ENCODE measurements at places on chromosomes 12 and 14.

GRCh38 chr14:32991691-32992090, 53.0 kb downstream of the NPAS3 start:
- DNase-seq, result no peak

DNA sequence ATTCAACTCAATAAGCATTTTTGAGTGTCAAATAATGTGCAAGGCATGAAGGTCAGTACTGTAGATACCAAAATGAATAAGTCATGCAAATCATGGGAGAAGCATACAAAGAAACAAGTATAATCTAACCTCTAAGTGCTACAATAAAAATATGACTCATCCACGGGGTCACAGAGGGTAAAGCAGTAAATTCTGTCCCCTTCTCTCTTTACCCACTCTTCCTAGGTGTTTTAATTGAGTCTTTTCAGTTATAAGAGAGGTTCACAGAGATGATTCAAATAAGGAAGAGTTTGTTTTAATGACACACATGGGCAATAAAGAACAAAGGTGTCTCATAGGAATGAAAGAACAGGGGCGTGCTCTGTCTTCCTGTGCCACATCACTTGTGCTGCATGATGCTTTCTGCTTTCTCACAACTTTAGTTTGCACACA, 71.5 kb upstream of the DAAM1 start:
- peak; percentile 90 for DNase-seq

DNA sequence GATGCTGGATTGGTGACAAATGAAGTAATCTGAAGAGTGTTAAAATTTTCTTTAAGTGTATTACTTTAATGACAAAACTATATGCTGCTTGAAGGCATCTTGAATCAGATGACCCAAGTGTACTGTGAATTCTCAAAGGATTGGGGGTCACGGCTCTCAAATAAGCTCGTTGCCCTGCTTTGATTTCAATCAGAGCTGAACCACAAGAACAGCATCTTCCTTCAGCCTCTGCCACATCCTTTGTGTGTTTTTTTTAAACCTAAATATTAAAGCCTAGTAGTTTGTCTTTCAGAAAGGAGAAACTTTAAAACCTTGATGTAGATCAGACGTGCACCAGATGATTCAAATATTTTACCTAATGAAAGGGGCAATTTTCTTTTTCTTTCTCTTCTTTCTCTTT, 11.7 kb downstream of the ELK3 start:
- no peak for DNase-seq

- peak; percentile 100 for DNase-seq
Measured at GRCh38 chr12:112012775-112013600, at the start of the genes ERP29 and TMEM116. Gene ERP29, plus strand, starts transcription at chr12:112013426. Its CDS starts 40 bp downstream, at chr12:112013466. Gene TMEM116, minus strand, starts transcription at chr12:112013165. Its CDS starts 7,895 bp downstream, at chr12:112005270.

- peak; percentile 47 for DNase-seq
Measured at GRCh38 chr14:100424504-100425428, 101.6 kb downstream of the SLC25A47 start.

- peak; percentile 42 for DNase-seq
Measured at GRCh38 chr14:59484639-59485175, 390 bp downstream of the JKAMP start.

GRCh38 chr12:18907127-18907526, 169.2 kb downstream of the CAPZA3 start:
- no peak for DNase-seq

DNA sequence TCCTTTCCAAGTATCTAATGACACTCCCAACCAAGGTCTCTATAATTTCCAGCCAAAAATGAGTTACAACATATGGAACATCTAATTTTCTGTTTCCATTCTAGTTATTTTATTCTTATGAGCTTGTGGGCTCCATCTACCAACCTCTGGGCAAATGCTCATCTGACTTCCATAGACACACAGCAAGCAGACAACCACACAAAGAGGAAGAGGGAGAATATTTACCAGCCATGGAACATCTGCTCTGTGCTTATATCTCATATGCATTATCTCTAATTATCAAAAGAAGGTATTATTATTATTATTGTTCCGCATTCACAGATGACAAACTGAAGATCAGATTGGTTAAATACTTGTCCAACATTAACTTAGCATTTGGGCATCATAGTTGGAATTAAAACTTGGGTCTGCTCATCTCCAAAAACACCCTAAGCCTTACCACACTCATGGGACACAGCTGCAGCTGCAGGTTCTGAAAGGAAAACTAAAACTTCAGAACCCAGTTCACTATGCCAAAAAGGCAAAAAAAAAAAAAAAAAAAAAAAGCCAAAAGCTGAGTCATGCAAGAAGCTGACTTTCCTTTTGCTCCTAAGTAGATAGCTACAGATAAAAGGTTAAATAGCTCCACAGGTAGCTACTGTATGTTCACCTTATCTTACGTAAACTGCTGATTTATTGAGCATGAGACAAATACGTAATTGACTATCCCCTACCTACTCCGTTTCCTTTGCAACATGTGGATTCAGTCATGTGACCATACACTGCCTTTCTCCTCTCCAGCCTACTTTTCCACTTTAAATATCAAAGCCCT, 23.6 kb upstream of the TCL1B start:
- no peak for DNase-seq

DNA sequence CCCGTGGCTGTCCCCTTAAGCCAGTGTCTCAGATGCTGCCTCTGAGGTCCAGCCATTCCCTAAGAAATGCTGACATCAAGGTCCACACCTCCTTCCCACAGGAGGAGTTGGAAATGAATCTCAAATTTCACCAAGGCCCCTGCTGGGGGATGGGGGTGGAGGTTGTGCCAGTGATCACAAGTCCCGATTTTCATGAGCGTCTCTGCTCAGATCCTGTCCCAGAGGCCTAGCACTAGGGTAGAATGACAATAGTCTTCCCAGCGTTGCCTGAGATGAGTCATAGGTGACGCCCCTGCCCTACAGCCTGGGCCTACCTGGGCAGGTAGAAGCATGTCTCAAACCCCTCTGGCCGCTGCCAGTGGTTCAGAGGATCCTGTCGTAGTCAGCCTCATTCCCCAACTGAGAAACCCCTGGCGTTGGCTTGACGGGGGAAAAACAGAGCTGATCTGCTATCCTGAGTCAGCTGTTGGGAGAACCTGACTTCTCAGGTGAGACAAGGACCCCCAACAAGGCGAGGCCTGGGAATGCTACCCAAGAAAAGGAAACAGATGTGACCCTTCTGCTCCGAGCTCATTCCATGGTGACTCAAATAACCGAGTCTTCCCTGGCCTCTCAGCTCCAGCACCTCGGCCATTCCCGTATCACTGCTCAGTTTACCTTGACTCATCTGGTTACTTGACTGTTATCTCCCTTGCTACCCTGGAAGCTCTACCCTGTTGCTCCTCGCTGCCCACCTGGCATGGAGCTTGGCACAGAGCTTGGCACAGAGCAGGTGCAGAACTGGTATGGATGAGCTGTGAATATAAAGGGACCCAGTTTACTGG, 21.8 kb upstream of the SPPL3 start:
- DNase-seq, result peak; percentile 77

DNA sequence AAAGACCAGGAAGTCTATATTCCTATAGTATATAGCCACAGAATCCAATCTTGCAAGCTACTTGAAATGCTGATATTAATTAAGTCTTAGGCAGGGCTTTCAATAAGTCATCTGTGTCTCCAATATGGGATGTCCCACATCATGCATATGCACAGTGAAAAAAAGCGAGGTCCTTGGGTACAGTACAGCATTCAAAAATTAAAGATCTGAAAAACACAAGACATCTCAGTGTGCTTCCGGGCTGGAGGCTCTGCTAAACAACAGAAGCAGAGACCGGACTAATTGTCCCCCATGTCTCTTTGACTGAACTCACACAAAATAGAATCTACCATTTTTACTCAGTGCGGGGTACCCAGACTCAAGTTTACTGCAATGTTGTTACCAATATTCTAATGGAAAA, 156.0 kb downstream of the DAD1 start:
- DNase-seq, result no peak

GRCh38 chr12:63957496-63957895, 113.0 kb downstream of the SRGAP1 start:
- DNase-seq, result no peak

DNA sequence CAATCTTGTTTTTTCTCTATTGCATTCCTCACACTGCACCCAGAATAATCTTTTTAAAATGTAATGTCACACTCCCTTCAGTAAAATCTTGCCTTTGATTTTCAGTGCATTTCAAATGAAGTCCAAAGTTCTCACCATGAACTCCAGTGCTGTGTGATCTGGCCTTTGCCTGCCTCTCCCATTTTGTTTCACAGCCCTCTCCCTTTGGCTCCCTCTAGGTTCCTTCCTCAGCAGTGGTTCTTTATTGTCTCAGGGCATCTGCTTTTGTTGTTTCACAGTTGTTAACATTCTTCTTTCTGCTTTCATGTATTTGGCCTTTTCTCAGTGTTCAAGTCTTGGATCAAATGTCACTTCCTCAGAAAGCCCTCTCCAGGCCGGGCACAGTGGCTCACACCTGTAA, 84.5 kb upstream of the AMN1 start:
- peak; percentile 33 for DNase-seq

GRCh38 chr14:24605435-24606190, 3.9 kb downstream of the GZMH start:
- peak; percentile 38 for DNase-seq

DNA sequence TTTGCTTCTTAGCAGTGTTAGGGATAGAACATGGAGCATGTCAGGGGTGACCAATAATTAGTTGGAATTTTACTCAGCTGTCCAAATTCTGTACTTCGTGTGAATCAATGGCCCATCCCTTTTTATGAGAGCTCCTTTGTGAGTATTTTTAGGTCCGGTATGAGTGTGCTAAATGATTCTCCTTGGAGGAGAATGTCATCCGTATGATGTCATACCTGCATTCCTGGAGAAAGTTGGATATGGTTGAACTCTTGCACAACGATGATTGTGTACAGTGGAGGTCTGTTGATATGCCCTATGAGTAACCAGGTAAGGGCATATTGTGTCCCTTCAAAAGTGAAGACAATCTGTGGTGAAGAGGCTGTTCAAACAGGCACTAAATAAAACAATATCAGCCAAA, 400.8 kb downstream of the GXYLT1 start:
- DNase-seq, result no peak

GRCh38 chr12:108921946-108922345, 42.1 kb downstream of the DAO start:
- DNase-seq, result no peak

GRCh38 chr12:14156606-14157005, 175.2 kb upstream of the GRIN2B start:
- DNase-seq, result no peak

- DNase-seq, result no peak
Measured at GRCh38 chr14:71524320-71524982, 407.8 kb upstream of the RGS6 start.

DNA sequence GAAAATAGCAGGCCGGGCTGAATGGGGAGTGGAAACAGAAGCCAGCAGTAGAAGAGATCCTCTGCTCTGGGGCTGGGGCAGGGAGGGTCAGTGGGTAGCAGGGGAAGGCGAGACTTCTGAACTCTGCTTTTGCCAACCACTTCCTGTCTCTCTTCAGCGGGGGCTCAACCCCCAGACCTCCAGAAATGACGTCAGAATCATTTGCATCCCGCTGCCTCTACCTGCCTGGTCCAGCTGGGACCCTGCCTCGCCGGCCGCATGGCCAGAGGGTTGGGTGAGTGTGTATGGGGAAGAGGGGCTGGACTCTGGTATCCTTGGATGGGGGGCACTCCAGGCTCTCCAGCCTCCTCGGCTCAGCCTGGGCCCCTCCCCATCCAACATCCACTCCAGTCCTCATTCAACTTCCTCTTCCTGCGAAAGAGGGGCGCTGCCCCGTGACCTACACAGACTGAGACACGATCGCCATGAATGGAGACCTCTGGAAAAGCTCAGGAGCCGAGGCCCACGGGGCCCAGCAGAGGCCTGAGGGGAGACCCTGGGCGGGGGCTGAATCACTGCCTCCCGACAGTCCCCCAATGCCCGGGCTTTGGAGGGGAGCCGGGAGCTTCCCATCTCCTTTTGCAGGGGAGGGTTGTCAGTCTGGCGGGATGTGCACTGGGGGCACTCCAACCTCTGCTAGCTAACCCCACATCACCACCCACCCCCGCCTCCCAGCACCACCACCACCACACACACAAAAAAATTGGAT, 458 bp upstream of the HOXC4 start:
- DNase-seq, result no peak

DNA sequence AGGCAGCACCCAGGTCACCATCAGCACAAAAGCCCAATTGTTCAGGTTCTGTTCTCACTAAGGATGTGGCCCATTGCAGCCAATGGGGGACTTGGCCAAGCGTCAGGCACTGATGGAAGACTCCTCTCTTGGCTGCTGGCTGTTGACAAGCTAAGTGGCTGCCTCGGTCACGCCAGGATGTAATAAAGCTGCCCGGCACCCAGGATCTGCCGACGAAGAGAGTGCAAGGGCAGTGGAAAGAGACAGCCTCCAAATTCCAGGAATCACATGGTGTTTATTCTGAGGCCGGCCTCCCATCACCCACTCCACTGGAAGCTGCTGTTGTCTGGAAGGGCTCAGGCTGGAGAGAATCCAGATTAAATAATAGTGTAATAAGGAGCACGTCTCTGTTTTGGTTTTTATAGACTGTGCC, 451.8 kb upstream of the TBX3 start:
- DNase-seq, result no peak

DNA sequence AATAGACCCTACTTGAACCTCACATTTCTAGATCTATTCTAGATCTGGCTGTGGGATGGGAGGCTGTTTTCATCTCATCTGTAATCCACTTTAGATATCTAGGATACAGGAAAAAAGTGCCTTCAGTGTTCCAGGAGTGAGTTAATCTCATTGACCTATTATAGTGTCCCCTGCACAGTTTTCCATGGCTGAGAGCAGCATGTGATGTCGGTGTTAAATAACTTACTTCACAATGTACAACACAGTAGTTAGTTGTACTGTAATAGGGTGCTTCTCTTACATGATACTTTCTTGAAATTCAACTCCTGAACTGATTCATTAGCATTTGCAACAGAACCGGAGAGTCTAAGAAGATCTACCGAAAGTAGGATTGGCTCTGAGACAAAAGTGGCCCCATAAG, 62.6 kb downstream of the TMEM117 start:
- DNase-seq, result no peak

DNA sequence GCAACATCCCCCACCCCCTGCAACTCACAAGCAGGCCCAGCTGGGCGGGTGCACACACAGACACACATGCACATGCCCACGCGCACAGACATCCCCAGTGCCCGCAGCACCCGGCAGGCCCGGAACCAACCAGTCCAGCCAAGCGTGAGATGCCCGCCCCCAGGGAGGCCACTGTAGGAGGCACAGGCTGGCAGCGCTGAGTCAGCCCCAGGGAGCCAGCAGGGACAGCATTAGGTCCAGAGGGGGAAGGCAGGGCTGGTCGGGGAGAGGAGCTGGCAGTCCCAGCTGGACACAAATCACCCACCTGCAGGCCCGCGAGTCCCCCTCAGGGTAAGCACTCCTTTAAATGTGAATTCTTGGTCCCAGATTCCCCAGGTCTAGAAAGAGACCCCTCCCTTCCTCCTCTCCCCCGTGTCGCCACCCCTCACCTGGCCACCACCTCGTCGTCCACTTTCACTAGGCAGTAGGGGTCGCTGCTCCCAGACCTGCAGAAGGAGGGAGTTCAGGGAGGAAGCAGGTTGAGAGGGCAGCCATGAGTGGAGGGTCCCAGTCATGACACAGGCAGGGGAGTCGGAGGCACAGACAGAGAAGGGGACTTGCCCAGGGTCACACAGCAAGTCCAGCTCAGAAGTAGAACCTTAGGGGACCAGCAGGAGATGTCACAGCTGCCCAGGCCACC, 5.0 kb downstream of the RASAL1 start:
- no peak for DNase-seq

Measured in LoVo (cell line).